ENCODE measurements at places on chromosomes 16 and 17. TPM values are rescaled to one million over a fixed set of nuclear protein-coding genes. Genes with fewer than 3 reads are reported as not detected.

MYH11 gene
- not detected for total RNA-seq

GLTPD2 gene
- not detected for total RNA-seq

GPR142 gene
- not detected for total RNA-seq

CMTM1 gene
- total RNA-seq, result 2.1 TPM

RASL10B gene
- total RNA-seq, result 0.39 TPM

NF1 gene
- total RNA-seq, result 47.7 TPM

MYOCD gene
- 5.1 TPM for total RNA-seq

ACSF2 gene
- total RNA-seq, result 168 TPM

OSGIN1 gene
- total RNA-seq, result 0.39 TPM

ZSCAN10 gene
- total RNA-seq, result not detected

PRCD gene
- 0.43 TPM for total RNA-seq

ABCC1 gene
- 14.0 TPM for total RNA-seq

MMP28 gene
- 2.7 TPM for total RNA-seq

UMOD gene
- not detected for total RNA-seq

ZNF821 gene
- total RNA-seq, result 7.4 TPM

NOD2 gene
- 28.3 TPM for total RNA-seq

RTN4RL1 gene
- total RNA-seq, result under 0.01 TPM

KCNH4 gene
- total RNA-seq, result not detected

TNFRSF17 gene
- not detected for total RNA-seq

MYH2 gene
- not detected for total RNA-seq

KCNG4 gene
- not detected for total RNA-seq

LLGL1 gene
- total RNA-seq, result 50.0 TPM

KRTAP16-1 gene
- not detected for total RNA-seq

CACNG1 gene
- total RNA-seq, result not detected

COQ7 gene
- 12.6 TPM for total RNA-seq

SPATA2L gene
- total RNA-seq, result 10.7 TPM

APRT gene
- total RNA-seq, result 36.1 TPM

Measured in placental epithelial cell (primary cell).